CD4-positive, alpha-beta T cell treated with Interleukin-6 at 100 ng/mL for 8 hours (primary cell): ENCODE measurements at places on chromosomes 2 and 18.

- no peak for DNase-seq
These were observed 46.0 kb downstream of the NPAS2 start for GRCh38 chr2:100865816-100866460.

GRCh38 chr18:6203791-6204190, 210.9 kb downstream of the L3MBTL4 start:
- DNase-seq: no peak

GRCh38 chr2:219175928-219176817, 552 bp downstream of the CNPPD1 start:
- DNase-seq: no peak

GRCh38 chr2:238134393-238134785, 4.1 kb upstream of the KLHL30 start:
- no peak for DNase-seq

DNA sequence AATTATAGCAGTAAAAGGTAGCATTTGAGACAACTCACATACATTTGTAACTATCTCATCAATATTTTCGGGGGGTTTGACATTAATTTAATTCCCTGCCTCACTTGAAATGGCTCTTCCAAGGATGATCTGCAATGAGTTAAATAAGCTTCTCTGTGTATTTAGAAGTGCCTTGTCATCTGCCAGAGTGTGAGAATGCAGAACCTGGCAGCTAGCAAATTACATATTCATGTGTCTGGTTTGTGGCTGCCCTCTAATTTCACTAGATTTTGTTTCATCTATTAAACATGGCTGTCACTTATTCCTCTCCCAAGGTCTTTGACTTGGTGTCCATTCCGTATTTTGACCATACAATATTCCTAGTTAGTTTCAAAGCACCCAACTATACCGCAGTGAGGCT, 158.3 kb upstream of the CAVIN2 start:
- DNase-seq: no peak

DNA sequence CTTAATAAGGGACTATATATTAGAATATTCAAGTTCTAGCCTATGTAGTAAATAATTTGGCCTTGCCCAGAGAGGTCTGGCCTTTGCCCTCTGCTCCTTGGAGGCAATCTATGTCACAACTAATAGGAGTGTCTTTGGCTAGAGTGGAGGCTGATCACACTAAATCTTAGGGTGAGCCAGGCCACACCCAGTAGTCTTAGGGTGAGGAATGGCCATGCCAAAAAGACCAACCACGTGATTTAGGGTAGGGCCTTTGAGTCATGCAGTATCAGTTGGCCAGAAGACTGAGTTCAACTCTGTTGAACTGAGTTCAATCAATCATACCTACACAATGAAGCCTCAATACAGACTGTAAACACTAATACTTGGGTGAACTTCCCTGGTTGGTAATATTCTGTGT, 26.0 kb upstream of the FLACC1 start:
- no peak for DNase-seq

- no peak for DNase-seq
These were observed 111.1 kb downstream of the TGFA start for GRCh38 chr2:70442301-70443077.

GRCh38 chr18:51150113-51150700, 47.3 kb downstream of the MEX3C start:
- DNase-seq: no peak

GRCh38 chr2:98541489-98541888, 66.8 kb downstream of the COA5 start:
- DNase-seq: no peak

GRCh38 chr2:161036926-161037325, 123.3 kb upstream of the TANK start:
- no peak for DNase-seq

GRCh38 chr2:119119076-119119785, 39.3 kb downstream of the C1QL2 start:
- no peak for DNase-seq

- DNase-seq: no peak
These were observed 396.5 kb upstream of the SALL3 start for GRCh38 chr18:78582898-78583738.

- no peak for DNase-seq
These were observed 8.4 kb downstream of the GPC1 start for GRCh38 chr2:240443891-240444301.

DNA sequence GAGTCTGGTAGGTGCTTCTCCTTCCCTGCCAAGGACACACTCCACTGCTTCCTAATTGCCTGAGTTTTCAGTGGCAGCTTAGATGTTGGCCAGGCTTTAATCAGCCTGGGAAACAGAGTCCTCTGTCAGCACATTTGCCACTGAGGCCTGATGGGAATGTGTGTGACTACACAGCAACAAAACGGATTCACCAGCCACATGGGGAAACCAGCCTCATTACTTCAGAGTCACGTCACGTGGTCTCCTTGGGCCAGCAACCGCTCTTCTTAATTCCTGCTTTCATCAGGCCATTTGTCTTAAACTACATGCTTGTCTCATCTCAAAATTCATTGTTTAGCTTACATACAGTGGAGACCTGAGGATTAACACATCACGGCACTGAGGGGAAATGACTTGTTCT, 93.9 kb upstream of the LTBP1 start:
- DNase-seq: no peak

- DNase-seq: peak; percentile 39
These were observed 1.3 kb downstream of the HDAC4 start for GRCh38 chr2:239399433-239399920.

GRCh38 chr2:190780594-190780993, 100.0 kb upstream of the GLS start:
- no peak for DNase-seq

DNA sequence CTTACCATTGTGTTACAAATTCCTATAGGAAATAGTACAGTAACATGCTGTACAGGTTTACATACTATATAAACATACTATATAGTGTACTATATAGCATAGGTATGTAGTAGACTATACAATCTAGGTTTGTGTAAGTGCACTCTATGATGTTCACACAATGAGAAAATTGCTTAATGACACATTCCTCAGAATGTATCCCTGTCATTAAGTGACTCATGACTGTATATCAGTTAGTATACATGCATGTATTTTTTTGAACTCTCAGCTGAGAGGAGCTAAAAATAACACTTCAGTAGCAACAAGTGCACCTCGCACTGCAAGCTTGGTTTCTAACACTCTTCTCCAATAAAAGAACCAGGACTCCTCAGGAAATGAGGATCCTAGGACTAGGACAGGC, 19.5 kb upstream of the ASXL3 start:
- DNase-seq: no peak

DNA sequence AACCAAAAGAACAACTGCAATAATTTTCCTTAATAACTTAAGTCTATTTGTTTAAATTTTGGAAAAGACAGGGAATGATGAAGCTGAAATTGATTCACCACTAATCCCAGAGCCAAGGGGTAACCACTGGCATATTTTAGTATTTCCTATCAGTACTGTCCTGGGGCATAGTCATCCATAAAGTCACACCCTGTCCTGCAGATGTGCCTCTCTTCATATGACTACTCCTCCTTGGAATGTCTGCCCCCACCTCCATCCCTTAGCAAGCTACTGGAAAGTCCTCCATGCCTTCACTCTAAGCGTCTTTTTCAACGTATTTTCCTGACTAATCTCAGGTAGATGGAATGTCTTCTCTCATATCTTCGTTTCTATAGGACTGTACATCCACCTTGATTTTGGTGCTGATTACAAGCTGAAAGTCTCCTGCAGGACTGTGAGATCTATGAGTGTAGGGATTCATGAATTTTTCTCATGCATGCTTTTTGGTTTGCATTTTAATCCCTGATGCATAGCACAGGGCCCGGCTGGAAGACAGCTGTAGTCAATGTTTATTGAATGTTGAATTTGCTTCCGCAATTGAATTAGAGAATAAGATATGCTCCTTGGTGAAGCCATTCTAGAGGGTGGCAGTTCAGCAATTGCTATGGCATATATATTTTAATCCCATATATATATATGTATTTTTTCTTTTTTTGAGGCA, 85.6 kb downstream of the MOGAT1 start:
- no peak for DNase-seq

- DNase-seq: no peak
These were observed 67.1 kb downstream of the MARCO start for GRCh38 chr2:119009110-119009509.

- no peak for DNase-seq
These were observed 175.6 kb downstream of the TDRD15 start for GRCh38 chr2:21299411-21299810.

- no peak for DNase-seq
These were observed 126.8 kb upstream of the CAPN13 start for GRCh38 chr2:30934066-30934465.

DNA sequence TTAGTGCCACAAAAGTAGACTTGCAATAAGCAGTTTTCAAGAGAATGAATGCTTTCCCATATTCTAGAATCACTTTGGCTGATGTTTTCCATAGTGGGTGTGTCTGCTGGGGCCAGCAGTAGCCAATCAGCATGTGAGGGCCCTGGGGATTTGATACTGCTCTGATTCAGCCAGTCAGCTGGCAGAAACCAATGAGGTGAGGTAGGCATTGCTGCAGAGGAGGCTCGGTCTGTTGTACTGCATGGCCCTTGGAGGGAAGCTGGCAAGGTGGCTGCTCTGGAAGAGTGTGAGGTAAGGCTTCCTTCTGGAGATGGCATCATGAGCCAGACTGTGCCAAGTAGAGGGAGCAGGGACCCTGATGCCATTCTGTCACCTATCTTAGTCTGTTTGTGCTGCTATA, 22.7 kb downstream of the TMEM87B start:
- DNase-seq: no peak

DNA sequence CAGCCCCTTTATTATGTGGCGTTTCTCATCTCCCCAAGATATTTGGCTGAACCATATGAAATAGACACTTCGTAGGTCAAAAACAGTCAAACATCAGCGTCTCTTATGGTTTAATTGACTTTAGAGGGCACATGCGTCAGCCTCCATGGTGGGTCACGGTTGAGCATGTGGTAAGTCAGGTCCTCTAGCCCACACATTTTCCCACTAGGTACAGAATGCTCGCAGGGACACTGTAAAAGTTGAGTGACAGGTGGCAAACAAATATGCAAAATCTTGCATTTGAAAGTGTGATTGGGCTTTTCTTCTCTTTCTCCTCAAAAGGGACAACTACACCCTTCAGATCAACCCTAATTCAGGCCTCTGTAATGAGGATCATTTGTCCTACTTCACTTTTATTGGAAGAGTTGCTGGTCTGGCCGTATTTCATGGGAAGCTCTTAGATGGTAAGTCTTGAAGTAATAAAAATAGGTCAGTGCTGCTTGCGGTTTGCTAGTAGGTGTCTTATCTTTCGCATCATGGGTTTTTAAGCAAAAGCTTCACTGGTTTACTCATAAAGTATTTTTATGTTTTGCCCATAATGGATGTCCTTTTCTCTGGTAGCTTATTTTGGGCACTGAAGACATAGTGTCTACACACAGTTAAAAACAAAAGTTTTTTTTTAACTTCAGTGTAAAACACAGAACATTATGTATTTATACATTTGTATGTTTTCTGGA, 261.3 kb downstream of the ALPK2 start:
- DNase-seq: no peak

- DNase-seq: peak; percentile 57
These were observed 163.9 kb downstream of the LDLRAD4 start for GRCh38 chr18:13382366-13382953.

- no peak for DNase-seq
These were observed 87.0 kb downstream of the LIPG start for GRCh38 chr18:49648811-49649210.

GRCh38 chr2:198144660-198145059, 340.3 kb downstream of the PLCL1 start:
- DNase-seq: no peak

DNA sequence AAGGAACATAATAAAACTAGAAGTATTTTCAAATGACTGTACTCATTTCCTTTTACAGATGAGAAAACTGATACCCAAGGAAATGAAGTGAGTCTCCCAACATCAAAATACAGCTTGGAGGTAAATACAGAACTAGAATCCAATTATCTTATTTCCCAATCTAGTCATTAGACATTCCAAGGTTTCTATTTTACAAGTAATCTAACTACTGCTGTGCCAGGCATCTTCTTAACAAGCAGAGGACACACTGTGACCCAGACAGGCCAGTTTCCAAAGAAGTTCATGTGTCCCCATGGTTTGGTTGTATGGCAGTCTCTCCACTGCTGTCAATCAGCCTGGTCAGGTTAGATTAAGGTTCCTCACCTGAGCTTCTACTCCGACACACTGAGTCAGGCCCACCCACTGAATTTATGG, 143.5 kb downstream of the THADA start:
- DNase-seq: no peak

- DNase-seq: no peak
These were observed 166.8 kb upstream of the SP5 start for GRCh38 chr2:170548304-170548703.

GRCh38 chr2:188076149-188077056, 215.3 kb upstream of the GULP1 start:
- DNase-seq: no peak

DNA sequence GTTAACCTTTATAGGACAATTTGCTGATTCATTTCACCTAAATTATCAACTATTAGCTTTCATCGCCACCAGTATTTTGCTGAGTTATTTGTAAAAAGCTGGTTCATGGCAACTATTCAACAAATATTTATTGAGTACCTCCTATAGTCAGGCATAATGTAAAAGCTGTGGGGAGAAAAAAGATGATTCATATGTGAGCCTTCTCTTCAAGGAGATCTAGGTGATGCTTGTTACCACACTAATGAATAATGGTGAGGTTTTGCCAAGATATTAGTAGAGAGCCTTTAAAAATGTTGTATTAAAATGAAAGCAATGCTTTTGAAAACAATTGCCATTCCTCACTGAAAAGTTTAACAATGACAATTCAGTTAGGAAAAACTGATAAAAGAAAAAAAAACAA, 187.8 kb downstream of the ANKRD44 start:
- DNase-seq: no peak

DNA sequence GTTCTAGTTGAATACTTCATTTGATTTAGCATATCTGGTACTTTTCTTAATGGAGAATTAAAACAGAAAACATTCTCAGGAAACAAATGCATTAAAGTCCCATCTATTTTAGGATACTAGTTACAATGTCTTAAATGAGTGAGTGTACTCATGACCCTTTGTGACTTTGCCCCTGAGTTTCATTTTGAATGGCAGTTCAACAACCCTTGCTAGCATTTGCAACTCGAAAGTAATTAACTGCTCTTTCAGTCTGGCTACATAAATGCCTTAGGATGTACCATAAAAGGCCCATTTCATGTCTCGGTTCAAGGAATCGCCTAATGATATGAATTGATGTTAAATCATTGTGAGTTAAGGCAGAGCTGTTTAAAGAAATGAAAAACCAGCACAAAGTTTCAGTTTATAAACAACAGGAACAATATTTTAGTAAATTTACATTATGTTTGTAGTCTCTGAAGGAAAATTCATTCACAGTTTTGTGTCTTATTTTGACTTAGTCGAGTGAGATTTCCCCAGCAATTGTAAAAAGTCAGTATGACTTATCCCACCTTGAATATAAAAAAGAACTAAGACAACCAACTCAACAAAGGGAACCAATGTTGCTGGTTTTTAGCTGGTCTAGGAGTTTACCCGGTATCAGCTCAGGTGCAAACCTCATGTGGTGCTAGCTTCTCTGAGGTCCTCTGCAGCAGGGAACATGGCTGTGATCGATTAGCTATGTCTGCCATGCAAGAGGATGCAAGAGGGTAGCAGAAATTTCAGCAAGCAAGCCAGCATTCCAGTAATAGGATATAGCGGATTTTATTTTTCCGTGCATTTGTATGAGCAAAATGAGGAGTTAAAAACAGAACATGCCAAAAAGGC, 386.2 kb downstream of the PTPRM start:
- DNase-seq: no peak
